ENCODE measurements at places on chromosomes 3 and 15.

DNA sequence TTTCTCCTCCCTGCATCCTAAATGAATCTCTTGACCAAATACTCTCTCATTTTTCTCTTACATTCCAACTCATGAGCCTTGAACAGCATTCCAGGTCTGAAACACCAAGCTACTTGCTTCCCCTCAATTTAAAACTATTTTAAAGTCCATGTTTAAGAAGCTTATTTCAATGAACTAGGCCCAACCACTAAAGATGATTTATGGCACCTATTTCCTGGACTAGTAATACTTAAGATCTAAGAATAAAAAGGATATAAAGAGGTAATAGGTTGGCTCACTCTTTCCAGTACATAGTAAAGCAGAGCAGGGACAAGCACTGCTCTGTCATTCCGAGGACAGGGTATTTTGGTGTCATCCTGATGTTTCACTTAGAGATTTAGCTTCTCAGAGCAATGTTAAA, 219.3 kb upstream of the TMCO5A start:
- no peak for DNase-seq

GRCh38 chr3:113166719-113167492, 44.5 kb upstream of the BOC start:
- peak; percentile 79 for DNase-seq

GRCh38 chr3:167300207-167300606, 79.9 kb downstream of the ZBBX start:
- no peak for DNase-seq

DNA sequence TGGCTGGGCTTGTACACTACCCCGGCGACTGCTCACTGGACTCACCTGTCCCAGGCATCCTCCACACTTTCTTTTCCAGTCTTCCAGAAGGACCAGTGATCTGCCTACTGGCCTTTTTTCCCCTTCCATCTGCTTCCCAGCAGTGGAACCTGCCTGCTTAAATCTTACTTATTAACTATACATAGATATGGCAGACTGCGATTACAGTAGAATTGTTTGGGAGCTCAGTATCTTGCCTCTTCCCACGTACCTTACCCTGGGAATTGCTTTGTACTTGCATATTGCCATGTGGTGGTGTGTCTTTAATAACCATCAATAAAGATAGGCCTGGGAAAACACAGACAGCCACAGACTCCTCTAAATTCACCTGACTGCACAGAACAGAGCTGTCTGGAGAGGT, 11.8 kb upstream of the HES1 start:
- DNase-seq = no peak

DNA sequence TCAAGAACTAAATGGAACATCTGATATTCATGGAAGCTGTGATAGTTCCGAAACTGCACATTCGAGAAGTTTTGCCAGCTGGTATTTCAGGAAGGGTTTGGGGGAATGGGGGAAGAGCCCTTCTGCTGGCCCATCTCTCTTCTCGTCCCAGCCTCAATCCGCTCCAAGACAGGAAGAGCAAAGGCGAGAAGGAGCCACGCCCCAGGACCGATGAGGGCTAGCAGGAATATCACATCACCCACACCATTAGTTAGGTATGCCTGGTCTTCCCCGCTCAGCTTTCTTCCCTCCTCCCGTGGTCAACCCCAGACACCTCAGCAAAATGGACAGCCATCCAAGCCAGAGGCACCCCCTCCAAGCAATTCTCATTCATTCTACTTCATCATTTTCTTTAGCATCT, 14.9 kb upstream of the PCSK6 start:
- no peak for DNase-seq

- no peak for DNase-seq
These were observed 37.5 kb downstream of the SEMA5B start for GRCh38 chr3:122989856-122990575.

DNA sequence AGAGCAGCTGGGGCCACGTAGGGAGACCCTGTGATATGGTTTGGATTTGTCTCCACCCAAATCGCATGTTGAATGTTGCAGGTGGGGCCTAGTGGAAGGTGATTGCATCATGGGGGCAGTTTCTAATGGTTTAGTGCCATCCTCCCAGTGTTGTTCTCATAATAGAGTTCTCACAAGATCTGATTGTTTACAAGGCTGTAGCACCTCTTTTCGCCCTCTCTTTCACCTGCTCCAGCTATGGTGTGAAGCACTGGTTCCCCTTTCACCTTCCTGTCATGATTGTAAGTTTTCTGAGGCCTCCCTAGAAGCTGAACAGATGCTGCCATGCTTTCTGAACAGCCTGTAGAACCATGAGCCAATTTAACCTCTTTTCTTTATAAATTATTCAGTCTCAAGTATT, 198.9 kb upstream of the CBLB start:
- DNase-seq = no peak

DNA sequence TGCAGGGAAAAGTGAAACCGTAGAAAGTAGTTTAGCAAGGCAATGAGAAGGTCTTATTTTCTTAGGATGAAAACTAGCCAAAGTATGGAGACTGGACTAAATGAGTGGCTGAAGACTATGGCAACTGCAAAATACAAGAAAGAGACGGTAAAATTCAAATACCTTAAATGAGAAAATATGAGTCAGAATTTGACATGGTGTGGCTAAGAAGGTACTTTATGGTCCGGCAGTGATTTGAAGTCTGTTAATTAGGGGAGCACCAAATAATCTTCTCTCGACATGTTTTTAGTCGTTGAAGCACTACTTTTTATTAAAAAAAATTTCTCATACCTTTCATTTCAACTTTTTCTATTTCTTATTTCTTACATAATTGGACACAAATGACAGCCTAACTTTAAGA, 12.8 kb upstream of the CMC1 start:
- no peak for DNase-seq

GRCh38 chr15:89112341-89112971, 24.2 kb downstream of the ABHD2 start:
- peak; percentile 25 for DNase-seq

DNA sequence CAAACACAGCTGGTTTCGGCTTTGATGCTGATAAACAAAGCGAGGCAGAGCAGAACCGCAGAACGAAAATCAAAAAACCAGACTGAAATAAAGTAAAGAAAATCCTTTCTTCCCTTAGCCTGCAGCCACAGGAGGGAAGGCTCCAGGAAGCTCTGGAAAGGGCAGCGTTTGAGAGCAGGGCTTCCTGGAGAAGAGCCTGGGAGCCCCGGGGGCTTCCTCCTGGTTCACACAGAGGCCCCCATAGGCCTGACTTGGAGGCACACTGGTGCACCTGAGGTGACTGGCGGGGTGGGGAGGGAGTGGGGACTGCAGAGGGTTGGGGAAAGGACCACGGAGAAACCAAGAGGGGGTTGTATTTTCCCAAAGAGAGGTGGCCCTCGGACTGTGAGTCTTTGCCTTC, 98.8 kb upstream of the WNT5A start:
- DNase-seq = no peak

DNA sequence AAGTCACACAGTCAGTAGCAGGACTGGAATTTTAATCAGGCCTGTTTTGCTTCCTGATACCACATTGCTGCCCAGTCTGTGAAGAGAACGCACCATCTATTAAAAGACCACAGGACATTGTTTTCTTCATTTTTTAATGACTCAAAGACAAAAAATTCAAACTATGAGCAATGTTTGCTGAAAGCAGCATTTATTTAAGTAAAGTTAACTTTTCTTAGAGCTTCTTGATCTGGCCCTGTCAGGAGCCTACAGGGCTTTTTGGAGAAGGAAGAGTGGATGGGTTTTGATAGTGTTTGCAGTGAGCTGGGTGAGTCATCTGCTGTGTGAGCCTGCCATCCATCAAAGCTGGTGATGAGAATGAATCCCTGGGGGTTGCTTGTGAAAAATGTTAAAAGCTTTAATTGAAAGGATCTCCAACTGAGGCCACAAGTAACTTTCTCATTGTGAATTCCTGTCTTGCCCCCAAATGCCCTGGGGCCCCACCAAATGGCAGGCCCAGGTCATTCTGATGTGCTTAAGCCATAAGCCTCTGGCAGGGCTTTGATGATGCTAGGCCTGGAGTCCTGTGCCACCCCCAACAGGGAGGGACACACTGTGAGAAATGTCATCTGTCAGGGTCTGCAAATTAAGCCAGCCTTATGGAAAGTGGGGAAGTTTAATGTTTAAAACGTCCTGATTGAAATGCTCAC, 136.2 kb upstream of the PFN2 start:
- DNase-seq = peak; percentile 100

DNA sequence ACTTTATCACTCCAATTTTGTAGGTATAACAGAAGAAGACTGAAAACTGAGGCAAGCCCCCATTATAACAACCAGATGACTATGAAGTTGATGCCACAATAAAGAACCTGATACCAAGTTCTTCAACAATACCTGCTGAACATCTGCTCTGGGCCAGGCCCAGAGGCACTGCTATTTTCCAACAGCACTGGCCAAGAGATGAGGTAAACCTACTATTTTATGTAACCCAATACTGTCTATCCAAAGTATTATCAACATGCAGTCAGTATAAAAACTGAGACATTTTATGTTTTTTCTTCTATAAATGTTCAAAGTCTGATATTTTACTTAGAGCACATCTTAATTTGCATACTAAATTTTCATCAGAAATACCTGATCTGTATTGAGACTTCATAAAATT, 6.1 kb downstream of the SPG11 start:
- DNase-seq = no peak

DNA sequence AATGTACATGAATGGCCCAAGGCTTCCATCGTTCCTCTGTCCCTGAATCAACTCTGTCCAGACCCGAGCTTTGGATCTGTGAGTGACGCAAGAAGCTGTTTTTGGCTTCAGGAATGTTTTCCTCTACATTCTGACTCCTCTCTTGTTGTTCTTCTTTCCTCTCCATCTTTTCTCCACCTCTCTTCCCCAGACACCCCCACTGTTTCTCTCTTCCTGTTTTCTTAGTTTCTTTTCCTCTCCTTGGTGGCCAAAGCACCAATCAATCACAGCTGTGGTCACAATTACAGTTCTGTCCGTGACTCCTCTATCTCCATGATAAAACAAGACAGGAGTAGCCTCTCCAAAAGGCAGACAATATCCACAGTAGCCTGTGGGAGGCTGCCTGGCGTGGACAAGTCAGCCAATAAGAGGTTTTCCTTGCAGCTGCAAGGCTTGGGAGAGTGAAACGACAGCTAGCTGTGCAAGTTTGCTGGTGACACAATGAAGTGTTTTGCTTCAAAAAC, 4.9 kb upstream of the TMEM212 start:
- peak; percentile 88 for DNase-seq

GRCh38 chr15:78387246-78388037, 47.3 kb downstream of the CRABP1 start:
- no peak for DNase-seq

GRCh38 chr3:156417559-156418132, 137.3 kb downstream of the SSR3 start:
- no peak for DNase-seq

DNA sequence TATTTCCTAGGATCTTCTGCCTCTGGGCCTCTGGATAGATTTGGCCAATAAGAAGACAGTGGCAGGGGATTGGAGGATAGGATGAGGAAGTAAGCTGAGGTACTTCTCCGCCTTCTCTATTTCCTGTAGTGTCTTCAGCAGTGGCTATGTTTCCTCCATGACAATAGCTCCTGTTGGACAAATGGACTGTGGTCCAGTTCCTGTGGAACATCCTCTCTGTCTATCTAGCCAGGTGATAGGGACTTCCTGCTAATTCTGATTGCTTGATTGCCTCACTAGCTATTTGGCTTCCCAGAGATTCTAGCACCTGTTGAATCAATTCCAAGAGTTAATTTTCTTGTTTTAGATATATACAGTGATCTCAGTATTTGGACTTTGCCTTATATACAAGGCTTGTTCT, 456.2 kb upstream of the NECTIN3 start:
- DNase-seq = no peak

- peak; percentile 91 for DNase-seq
These were observed 6.8 kb downstream of the ANXA2 start for GRCh38 chr15:60390871-60391501.

DNA sequence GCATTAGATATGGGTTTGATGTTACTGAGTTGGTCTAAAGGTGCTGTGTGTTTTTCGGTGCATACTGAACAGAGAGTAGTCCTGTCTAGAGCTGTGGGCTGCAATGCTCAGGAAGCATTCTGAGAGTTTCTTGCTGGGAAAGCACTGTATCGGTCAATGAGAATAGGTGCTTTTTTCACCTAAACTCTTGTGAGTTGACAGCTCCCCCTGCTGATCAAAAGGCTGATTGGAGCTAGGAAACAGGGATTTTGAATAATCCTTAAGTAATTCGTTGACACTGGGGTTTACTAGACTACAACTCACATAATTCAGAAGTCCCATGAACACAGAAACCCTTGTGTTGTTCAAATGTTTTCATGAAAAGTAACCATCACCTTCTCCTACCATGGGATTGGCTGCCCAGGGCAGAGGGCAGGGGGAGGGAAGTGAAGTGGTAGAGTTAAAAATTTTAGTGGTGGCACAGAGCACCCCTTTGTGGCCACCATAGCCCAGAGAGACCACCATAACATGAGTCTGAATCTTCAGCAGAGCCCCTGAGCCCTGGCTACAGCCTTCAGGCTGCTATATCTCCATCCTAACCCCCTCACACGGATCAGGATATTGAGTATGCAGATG, 13.0 kb upstream of the MANF start:
- DNase-seq = peak; percentile 76

GRCh38 chr3:119628816-119629445, 31.2 kb downstream of the PLA1A start:
- peak; percentile 67 for DNase-seq

DNA sequence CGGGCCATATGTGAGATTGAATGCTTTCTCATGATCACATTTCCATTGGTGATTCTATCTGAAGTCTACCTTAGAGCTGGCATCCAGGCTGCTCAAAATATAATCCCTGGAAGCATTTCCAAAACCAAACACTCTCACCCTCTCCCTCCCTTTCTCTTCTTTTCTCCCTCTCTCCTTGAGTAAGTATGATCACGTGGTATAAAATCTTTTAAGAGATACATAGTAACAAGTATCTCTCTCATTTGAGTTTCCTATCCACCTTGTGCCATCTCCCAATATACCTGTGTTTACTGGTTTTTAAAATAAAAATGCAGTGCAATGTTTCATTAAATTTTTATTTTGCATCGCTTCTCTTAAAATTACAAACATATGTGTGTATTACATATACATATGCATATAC, 350.9 kb upstream of the KCNH8 start:
- no peak for DNase-seq

DNA sequence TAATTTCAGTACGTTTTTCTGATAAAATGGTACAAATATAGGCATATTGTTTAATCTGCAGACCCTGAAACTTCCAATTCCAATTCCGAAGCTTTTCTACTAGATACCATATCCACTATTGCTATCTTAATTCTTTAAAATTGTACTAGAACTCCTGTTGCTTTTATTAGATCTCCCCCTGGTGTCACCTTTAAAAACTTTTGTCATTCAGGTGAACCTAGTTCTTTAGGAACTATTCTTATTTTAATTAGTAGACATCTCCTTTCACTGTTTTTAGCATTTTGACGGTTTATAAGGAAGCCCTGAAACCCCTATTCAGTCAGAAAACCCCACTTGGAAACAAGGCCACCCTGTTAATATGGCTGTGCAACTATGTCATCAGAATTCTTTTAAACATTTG, 22.3 kb downstream of the C2CD4B start:
- DNase-seq = no peak

- DNase-seq = no peak
These were observed 25.8 kb downstream of the KLHL6 start for GRCh38 chr3:183529717-183530116.

Data from AG10803 (cell line).